Smooth muscle cell of the brain vasculature (primary cell): ENCODE measurements at places on chromosomes 2 and 18.
A peak's percentile ranks its signal among the peaks of the same experiment; 100 is the strongest.

GRCh38 chr2:44981714-44982108 is 27.5 kb downstream of the SIX2 start:
- DNase-seq: peak; percentile 50

DNA sequence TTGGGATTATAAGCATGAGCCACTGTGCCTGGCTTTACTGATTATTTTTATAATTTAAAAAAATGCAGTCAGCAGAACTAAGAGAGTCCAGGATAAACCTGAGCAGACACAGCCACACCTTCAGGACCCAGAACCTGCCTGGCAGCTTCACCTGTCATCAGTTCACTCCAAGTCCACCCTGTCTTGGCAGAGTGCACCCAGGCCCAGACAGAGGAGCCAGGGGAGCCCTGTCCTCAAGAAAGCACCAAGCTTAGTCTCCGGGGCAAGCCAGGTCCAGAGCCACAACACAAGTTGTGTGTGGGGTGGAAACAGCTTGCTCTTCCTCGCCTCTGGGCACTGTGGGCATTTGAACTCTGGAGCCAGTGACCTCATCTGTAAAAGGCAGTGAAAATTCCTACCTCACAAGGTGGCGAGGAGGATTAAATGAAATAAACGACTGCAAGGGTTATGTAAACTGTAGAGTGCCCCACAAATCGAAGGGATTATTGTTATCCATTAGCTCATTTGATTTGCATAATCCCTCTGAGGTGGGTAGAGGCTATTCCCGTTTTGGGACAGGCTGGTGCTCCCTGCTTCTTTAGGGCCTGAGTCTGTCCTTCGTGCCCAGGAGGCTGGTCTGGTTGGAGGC is 24.7 kb downstream of the MYCN start:
- no peak for DNase-seq

- no peak for DNase-seq
Observed at GRCh38 chr2:109304731-109305470, 175.9 kb downstream of the SH3RF3 start.

DNA sequence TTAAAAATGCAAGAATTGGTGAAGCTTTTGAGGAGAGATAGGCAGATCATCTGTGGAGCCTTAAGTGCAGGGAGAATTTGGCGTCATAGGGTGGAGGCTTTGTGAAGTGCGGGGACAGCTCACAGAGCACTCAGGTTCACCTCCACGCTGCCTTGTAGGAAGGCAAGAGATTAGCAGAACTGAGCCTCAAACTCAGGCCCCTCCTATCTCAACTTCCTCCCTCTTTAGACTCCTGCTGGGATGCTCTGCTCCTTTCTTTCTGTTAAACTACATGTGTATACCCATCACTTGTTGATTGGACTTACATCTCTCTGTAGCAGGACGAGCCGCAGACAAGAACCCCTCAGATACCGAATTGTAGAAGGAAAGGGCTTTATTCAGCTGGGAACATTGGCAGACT is 422.2 kb downstream of the SETBP1 start:
- no peak for DNase-seq

- DNase-seq: no peak
Observed at GRCh38 chr2:86027922-86028765, 77.5 kb downstream of the POLR1A start.
